ENCODE measurements at places on chromosomes 3 and 15.

GRCh38 chr3:197006446-197006845, 23.2 kb downstream of the MELTF start:
- no peak for DNase-seq

- DNase-seq = peak; percentile 76
Observed at GRCh38 chr3:18425641-18426257, 610 bp upstream of the SATB1 start.

DNA sequence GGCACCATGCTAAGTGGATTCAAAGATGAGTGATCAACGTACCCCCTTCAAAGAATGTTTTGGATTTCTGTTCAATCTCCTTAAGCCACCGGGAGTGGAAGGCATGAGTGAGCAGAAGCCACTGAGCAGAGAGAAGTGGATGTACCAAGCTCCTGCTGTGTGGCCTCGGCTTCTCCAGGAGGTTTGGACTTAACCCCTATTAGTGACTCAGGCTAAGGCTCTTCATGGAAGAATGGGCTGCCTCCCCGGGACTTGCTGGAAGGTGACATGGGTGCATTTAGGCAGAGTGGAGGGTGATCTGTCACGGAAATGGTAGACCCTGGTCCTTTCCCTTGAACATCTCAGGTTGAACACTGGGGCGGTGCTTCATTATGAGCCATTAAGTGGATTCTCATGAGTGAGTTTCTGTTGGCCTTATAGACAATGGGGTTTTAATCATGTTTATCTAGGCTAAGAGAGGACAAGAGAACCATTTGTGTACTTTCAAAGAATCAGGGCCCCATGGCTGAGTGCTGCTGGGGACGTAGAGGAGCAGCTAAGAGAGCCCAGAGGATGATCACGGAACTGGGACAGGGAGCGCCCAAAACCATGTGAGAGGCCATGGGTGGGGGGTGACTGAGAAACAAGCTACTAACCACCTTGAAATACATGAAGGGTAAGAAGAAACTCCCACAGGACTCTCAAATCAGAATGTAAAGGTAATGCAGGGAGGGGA, 62.2 kb downstream of the HES1 start:
- DNase-seq = no peak

DNA sequence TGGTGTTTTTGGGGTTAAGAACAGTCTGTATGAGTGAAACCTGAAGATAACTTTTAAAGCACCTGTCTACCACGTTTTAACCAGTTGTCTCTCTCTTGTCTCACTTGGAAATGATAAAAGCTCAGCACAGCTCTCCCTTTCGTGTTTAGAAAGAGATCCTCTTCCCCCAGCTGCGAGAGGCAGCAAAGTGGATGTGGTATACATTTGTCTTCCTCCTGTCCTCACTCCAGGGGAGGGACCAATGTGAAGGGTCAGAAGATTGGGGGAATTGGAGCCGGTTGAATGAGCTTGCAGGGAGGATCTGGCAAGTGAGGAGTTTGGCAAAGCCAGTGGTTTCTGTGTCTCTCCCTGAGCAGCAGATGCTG, 14.6 kb downstream of the SMAD6 start:
- no peak for DNase-seq

DNA sequence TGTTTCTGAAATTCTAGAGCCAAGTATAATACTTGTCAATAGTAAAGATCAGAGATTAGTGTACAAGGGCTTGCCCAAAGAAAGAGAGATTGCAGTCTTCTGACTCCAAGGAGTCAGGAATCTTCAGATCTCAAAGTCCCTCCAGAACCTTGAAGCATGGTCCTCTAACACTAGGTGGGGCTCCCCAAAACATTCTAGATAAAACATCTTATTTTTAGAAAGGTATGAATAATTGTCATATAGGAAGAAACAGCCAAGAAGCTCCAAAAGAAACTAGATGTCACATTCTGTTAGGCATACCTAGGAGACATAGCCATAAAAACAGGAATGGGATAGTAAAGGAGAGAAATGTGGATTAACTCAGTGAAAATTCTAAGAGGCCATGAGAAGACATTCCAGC, 10.7 kb downstream of the MUC13 start:
- no peak for DNase-seq

GRCh38 chr3:70981231-70981880, 602.2 kb downstream of the FOXP1 start:
- DNase-seq = no peak

GRCh38 chr3:67311440-67311839, 313.3 kb downstream of the KBTBD8 start:
- DNase-seq = no peak

DNA sequence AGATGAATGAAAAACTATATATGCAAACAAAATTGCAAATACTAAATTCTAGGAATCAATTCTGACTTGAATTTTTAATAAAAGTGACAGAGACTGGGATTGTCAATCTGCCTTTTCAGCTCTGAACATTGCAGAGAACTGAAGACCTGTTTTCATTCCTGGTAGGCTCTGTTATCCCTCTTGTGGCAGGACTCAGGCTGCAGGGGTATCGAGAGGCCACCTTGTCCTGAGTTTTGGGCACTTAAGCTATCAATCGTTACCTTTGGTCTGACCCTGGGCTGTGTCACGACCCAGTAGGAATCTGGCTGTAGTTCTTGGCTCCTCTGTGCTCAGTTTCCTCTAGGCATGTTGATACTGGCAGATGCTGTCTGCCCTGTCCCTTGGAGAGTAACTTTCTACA, 238.0 kb downstream of the CACNA2D3 start:
- no peak for DNase-seq

DNA sequence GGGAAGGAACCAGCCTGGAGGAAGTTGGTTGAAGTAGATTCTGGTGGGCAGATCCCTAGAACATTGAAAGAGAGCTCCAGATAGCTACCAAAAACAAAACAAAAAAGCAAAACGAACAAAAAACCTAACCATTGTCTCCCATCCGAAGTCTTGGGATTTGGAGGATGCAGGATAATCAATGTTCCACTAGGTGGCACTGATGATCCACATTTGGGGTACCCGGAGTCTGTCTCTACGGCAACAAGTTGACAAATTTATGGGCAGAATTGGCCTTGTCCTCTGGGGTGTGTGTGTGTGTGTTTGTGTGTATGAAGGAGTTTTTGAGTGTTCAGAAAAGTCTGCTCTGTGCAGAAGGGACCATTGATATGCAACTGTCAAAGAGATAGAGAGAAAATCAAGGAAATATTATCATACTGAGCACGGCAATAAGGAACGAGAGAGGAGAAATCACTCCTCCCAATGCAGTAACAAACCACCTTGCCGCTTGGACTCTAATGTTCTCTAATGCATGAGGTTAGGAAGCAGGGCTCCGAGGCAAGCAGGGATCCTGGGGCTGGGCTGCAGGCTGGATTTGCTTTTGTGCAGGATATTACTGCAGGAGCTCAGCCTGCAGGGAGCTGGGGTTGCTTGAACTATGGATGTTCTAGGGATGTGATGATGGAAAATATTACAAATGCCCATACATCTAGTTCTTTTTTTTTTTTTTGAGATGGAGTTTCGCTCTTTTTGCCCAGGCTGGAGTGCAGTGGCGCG, 59.8 kb upstream of the KLHL25 start:
- DNase-seq = peak; percentile 24
